ENCODE measurements at places on chromosomes 11 and 22. TPM values are rescaled to one million over a fixed set of nuclear protein-coding genes. Genes with fewer than 3 reads are reported as not detected.
A peak's percentile ranks its signal among the peaks of the same experiment; 100 is the strongest.

Gene PKP3
- total RNA-seq = 0.13 TPM

Gene ZBED4
- 7.3 TPM for total RNA-seq

Gene OR4D5
- total RNA-seq = 0.04 TPM

Gene KCNQ1
- 0.84 TPM for total RNA-seq

Gene SAC3D1
- total RNA-seq = 6.7 TPM

Gene PANX2
- total RNA-seq = 0.13 TPM

- peaks cover 2% of the 10 kb centered on the region for H3K4me1 ChIP-seq
- no peak overlapping the region for H3K4me3 ChIP-seq
Observed at GRCh38 chr11:103581760-103582159, 454.7 kb upstream of the DDI1 start.

DNA sequence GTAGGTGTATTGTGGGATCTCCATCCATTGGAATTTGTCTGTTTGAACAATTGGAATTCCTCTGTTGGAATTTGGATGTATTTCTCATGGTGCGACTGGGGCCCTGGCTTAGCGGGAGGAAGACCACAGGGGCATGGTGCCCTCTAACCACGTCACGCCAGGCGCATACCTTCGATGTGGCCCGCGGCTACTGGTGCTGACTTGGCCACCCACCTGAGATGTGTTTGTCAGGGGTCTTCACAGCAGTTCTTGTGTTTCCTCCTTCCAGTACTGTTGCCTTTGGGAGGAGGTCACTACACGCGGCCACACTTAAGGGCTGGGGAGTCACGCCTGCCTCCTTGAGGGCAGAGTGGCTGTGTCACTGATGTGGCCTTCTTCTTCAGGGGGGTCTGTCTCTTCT lies 36.6 kb upstream of the GRAMD4 start:
- H3K4me3 ChIP-seq = no peak overlapping the region
- H3K27ac ChIP-seq = no peak overlapping the region
- H3K4me1 ChIP-seq = peaks cover 53% of the 10 kb centered on the region
- H3K36me3 ChIP-seq = no peaks in the 10 kb centered on the region

DNA sequence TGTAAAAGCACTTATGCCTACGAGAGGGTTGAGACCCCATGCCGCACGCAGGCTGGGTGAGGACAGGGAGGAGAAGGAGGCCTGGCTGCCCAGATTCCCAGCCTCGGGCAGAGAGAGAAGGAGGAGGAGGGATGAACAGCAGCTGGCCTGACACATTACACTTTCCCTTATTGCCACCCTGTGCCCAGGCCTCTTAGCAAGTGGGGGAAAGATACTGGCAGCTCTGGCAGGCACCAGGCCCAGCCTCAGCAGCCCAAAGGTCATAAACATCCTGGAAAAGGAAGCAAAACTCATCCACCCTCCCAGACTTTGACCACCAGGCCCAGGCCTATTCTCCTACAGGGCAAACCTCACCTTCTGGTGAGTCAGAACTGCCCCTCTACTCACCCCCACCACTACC lies 4.7 kb downstream of the PLAAT3 start:
- H3K36me3 ChIP-seq = no peaks in the 10 kb centered on the region
- DNase-seq = peak; percentile 29
- peak overlapping the region; percentile 49 for H3K27ac ChIP-seq
- peaks cover 20% of the 10 kb centered on the region for H3K4me1 ChIP-seq
- H3K27me3 ChIP-seq = peaks cover 3% of the 10 kb centered on the region
- H3K4me3 ChIP-seq = no peak overlapping the region

GRCh38 chr11:110713449-110713776 lies 1.2 kb upstream of the ARHGAP20 start:
- no peak overlapping the region for H3K27ac ChIP-seq
- peaks cover 11% of the 10 kb centered on the region for H3K4me1 ChIP-seq
- peaks cover 10% of the 10 kb centered on the region for H3K27me3 ChIP-seq
- no peaks in the 10 kb centered on the region for H3K36me3 ChIP-seq
